ENCODE measurements at places on chromosomes 12 and 14. TPM values are rescaled to one million over a fixed set of nuclear protein-coding genes. Genes with fewer than 3 reads are reported as not detected.

CMKLR1 gene
- 8.8 TPM for total RNA-seq

DDN gene
- 0.43 TPM for total RNA-seq

DNA sequence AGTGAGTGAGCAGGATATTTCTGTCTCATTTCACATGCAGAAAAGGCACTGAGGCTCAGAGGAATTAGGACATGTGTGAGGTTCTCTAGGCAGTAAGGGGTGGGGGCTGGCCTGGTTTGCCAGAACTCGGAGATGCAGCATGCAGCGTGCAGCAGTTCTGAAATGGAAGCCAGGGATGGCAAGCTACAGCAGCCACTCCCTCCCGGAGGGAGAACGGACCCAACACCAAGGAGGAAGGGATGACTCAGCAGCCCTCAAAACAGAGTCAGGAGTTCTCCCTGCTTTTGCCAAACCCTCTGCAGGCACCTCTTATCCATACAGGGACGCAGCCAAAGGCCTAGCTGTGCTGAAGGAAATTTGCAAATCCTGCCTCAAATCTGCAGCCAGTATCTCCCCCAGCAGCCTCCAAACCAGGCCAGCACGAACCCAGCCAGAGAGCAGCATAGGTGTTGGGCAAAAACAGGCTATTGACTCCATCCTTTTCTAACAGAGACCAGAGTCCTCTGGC is 10.3 kb upstream of the SERPINA3 start:
- DNase-seq: peak; percentile 61

DNA sequence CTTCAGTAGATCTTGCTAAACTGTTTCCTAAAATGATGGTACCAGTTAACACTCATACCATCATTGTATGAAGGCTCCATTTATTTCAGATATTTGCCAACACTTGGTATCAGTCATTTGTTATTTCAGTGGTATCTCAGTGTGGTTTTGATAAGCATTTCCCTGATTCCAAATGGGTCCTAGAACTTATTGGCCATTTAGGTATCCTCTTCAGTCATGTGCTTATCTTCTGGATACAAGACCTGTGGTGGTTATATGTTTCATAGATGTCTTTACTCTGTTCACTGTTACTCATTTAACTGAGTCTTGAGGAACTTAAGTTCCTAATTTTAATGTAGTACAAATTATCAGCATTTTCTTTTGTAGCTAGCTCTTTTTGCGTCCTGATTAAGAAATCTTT is 13.5 kb downstream of the SINHCAF start:
- DNase-seq: no peak

DNA sequence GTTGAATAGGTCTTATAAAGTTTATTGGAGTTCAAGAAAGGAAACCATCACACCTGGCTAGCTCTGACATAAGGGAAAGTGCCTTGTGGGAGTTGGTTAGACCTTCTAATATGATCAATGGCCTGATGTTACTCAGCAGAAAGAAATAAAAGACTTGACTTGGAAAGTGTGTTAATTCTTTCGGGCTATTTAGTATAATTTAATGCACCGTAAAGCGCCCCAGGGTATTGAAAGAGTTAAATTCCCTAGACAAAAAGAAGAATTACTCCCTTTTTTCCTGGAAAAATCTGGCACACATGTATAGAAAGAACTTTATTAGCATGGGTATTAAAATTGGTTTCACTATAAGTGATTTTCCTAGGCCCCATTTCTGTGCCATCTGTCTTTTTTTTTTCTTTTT is 1125.7 kb upstream of the FLRT2 start:
- DNase-seq: no peak

- DNase-seq: no peak
Measured at GRCh38 chr12:93876360-93876759, 199.2 kb downstream of the CRADD start.

GRCh38 chr12:32893043-32893442 is 3.5 kb downstream of the PKP2 start:
- no peak for DNase-seq

DNA sequence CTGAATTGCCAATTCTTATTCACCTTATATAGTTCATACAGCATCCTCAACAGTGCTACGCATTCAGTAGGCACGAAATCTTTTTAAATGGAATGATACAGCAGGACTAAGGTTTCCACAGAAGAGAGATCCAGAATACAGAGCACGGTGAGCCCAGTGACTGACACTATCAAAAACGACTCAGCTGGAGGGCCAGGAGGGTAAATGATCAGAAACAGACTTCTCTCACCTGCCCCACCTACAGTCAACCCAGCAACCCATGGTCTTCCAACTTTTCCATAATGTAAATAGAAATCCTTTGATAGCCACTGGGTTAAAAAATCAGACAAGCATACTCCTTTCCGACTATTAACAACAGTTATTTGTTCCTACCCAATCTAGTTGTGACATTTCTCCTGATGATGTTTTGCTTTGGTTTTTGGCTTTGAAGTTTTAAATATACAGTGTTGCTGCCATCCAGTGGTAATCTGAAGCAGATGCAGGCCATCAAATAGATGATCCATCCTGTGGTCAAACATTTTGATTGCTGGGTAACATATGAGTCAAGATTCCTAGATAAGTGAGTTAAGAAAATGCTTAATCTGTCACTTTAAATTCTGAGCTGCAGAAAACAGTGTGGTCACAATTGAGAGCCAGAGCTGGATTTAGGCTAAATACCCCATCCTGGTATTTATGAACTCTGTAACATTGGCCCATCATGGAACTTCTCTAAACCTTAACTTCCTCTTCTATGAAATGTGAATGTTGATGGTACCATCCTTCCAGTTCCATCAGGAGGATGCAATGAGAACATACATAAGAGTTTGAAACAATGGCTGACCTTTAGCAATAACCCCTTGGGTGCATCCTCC is 42.0 kb downstream of the GPHB5 start:
- DNase-seq: no peak

DNA sequence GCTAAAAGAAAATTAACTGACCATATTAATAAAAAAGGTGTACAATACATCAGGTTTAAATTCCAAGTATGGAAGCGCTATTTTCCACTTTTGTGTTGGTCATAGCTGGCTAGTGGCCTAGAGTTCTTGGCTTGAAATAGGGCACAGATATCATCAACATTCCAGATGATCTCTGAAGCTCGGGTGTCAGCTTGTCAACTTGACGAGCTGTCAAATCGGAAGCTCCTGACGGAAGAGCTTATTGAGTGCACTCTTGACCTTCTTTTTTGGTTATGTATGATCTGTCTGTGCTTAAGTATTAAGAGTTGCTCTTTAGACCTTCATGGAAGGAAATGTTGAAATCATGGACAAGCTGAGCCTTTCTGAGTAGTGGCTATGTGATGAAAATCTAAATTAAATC is 177.9 kb downstream of the APAF1 start:
- DNase-seq: no peak

GRCh38 chr12:53428741-53429140 is 5.1 kb downstream of the AMHR2 start:
- no peak for DNase-seq

Measured in heart left ventricle (tissue), 16 donors.